ENCODE measurements at places on chromosomes 16 and 17. TPM values are rescaled to one million over a fixed set of nuclear protein-coding genes. Genes with fewer than 3 reads are reported as not detected.
A peak's percentile ranks its signal among the peaks of the same experiment; 100 is the strongest.

TMEM106A gene
- total RNA-seq: 22.5 TPM

NDRG4 gene
- total RNA-seq: 2.2 TPM

- H3K4me3 ChIP-seq: no peak overlapping the region
- no peak for DNase-seq
- H3K36me3 ChIP-seq: no peaks in the 10 kb centered on the region
- H3K4me1 ChIP-seq: no peaks in the 10 kb centered on the region
- no peak overlapping the region for H3K27ac ChIP-seq
- H3K27me3 ChIP-seq: no peaks in the 10 kb centered on the region
Observed at GRCh38 chr17:56926704-56927103, 12.9 kb upstream of the TRIM25 start.

DNA sequence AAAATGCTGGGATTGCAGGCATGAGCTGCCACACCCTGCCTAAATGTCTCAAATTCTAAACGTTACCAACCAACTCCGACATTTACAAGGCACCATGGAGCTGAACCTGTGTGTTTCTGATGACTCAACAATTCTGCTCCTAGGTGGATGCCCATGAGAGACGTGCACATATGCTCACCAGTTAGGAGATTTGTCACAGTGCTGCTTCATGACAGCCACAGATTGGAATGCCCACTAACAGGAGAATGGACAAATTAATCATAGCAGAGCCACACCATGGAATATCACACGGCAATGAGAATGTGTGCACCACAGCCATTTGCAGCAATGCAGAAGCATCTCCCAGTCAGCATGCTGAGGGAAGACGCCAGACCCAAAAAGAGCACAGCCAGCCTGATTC is 8.0 kb upstream of the KCNG4 start:
- no peak overlapping the region for H3K27ac ChIP-seq
- no peaks in the 10 kb centered on the region for H3K4me1 ChIP-seq
- no peaks in the 10 kb centered on the region for H3K27me3 ChIP-seq
- no peaks in the 10 kb centered on the region for H3K36me3 ChIP-seq
- no peak for DNase-seq

DNA sequence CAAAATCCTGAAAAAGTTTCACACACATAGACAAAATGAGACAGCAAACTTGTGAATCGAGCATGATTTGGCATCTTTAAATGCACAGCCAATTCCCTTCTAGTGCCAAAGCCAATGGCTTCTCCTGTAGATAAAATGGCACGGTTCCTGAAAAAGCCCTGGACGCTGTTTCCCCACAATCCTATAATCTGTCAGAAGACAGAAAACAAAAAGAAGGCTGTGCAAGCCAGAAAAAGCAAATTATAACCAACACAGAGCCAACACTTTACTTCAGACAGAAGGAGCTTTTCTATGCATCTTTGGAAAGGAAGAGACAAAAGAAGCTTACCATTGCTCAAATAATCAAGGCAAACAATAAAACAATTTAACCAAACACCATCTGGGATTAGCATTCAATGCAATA is 23.8 kb downstream of the FAM222B start:
- no peak overlapping the region for H3K27ac ChIP-seq
- no peaks in the 10 kb centered on the region for H3K36me3 ChIP-seq
- no peak for DNase-seq
- H3K27me3 ChIP-seq: no peaks in the 10 kb centered on the region
- no peaks in the 10 kb centered on the region for H3K4me1 ChIP-seq
- H3K4me3 ChIP-seq: no peak overlapping the region

GRCh38 chr16:4663465-4663776 is 29.9 kb upstream of the NUDT16L1 start:
- DNase-seq: no peak
- H3K36me3 ChIP-seq: peaks cover 25% of the 10 kb centered on the region
- H3K27ac ChIP-seq: no peak overlapping the region

DNA sequence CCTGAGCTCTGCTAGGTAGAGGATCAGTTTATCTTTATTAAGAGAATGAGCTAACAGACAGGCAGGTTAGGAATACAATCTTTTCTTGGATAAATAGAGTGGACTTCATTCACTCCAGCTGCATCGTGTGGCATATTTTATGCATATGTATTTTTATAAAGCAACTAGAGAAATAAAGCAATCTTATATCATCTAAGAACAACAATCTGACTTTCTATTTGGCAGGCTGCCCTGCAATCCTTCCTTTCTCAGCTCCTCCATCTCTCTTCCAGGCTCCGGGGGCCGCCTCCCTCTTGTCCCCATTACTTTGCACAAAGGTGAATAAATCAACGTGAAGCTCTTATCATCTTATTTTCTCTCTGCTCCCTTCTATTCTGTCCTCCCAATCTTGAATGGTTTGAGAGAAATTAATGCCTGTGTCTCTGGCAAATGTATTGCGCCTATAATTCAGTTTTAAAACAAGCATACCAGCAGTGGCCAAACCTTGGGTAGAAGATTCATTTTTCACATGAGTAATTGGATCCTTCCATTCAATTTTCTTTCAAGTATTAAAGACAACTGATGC is 64.5 kb downstream of the HS3ST3A1 start:
- DNase-seq: no peak
- H3K27ac ChIP-seq: no peak overlapping the region
- no peaks in the 10 kb centered on the region for H3K4me1 ChIP-seq
- no peak overlapping the region for H3K4me3 ChIP-seq

- H3K27ac ChIP-seq: no peak overlapping the region
- no peaks in the 10 kb centered on the region for H3K27me3 ChIP-seq
- DNase-seq: no peak
- H3K4me1 ChIP-seq: peaks cover 52% of the 10 kb centered on the region
- no peak overlapping the region for H3K4me3 ChIP-seq
Observed at GRCh38 chr17:57442401-57442823, 186.1 kb downstream of the MSI2 start.

XYLT1 gene
- total RNA-seq: 13.1 TPM

DNA sequence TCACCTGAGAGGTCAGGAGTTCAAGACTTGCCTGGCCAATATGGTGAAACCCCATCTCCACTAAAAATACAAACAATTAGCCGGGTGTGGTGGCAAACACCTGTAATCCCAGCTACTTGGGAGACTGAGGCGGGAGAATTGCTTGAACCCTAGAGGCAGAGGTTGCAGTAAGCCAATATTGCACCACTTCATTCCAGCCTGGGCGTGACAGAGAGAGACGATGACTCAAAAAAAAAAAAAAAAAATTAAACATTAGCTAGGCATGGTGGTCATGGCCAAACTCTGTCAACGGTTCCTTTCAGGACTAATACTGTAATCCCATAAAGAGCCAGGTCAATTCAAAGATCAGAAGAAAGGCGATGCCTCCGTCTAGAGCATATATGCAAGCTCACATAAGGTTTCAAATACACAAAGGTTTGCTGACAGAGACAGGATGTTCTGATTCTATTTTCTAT is 2.4 kb downstream of the RNF157 start:
- no peak overlapping the region for H3K27ac ChIP-seq
- no peaks in the 10 kb centered on the region for H3K36me3 ChIP-seq
- H3K4me1 ChIP-seq: peaks cover 18% of the 10 kb centered on the region

KCNH6 gene
- total RNA-seq: not detected

DNA sequence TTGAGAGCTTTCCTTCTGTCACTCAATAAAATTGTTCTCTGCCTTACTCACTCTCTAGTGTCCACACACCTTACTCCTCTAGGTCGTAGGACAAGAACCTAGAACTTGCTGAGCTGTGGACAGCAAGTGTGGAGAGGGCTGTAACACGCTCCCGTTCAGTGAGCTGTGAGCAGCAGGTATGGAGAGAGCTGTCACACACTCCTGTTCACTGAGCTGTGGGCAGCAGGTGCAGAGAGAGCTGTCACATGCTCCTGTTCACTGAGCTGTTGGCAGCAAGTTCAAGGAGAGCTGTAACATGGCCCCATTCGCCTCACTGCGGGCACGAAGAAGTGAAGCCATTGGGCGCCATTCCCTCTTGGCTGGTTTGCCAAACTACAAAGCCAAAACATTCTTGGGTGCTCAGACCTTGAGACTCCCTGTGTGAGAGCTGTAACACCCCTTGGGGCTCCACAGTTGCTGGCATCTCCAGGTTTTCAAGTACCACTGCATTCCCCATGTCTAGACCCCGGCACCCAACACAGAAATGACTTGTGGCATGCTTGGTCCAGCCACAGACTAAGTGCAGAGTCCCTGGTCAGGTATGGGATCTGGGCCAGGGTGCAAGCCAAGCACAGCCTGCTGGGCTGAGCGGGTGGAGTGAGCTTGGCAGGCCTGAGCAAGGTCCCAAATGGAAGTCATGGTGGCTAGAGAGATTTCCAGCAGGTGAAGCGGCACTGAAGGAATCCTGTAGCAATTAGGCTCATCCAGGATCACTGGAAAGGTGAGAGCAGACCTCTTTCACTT is 608.0 kb upstream of the CDH8 start:
- H3K27ac ChIP-seq: no peak overlapping the region
- DNase-seq: no peak
- H3K4me3 ChIP-seq: no peak overlapping the region
- no peaks in the 10 kb centered on the region for H3K27me3 ChIP-seq
- no peaks in the 10 kb centered on the region for H3K36me3 ChIP-seq

GRCh38 chr16:22353933-22354541 is 20.4 kb downstream of the CDR2 start:
- H3K4me3 ChIP-seq: no peak overlapping the region
- no peak for DNase-seq
- peaks cover 9% of the 10 kb centered on the region for H3K36me3 ChIP-seq
- no peak overlapping the region for H3K27ac ChIP-seq

GRCh38 chr17:77313831-77314230 is 173.1 kb downstream of the SEC14L1 start:
- no peaks in the 10 kb centered on the region for H3K27me3 ChIP-seq
- H3K36me3 ChIP-seq: no peaks in the 10 kb centered on the region
- no peak overlapping the region for H3K4me3 ChIP-seq
- peaks cover 54% of the 10 kb centered on the region for H3K4me1 ChIP-seq
- no peak overlapping the region for H3K27ac ChIP-seq
- DNase-seq: no peak

GRCh38 chr17:40615068-40615840 is 32.4 kb downstream of the SMARCE1 start:
- no peak overlapping the region for H3K27ac ChIP-seq
- no peak for DNase-seq
- H3K36me3 ChIP-seq: no peaks in the 10 kb centered on the region
- H3K4me1 ChIP-seq: no peaks in the 10 kb centered on the region
- no peak overlapping the region for H3K4me3 ChIP-seq

- no peak overlapping the region for H3K4me3 ChIP-seq
- no peaks in the 10 kb centered on the region for H3K4me1 ChIP-seq
- DNase-seq: no peak
- no peaks in the 10 kb centered on the region for H3K27me3 ChIP-seq
Observed at GRCh38 chr17:11807606-11808005, 189.7 kb downstream of the ZNF18 start.

- no peaks in the 10 kb centered on the region for H3K4me1 ChIP-seq
- H3K27me3 ChIP-seq: no peaks in the 10 kb centered on the region
- DNase-seq: no peak
- no peak overlapping the region for H3K27ac ChIP-seq
- H3K36me3 ChIP-seq: no peaks in the 10 kb centered on the region
Observed at GRCh38 chr16:26993511-26993910, 73.2 kb upstream of the C16orf82 start.

DNA sequence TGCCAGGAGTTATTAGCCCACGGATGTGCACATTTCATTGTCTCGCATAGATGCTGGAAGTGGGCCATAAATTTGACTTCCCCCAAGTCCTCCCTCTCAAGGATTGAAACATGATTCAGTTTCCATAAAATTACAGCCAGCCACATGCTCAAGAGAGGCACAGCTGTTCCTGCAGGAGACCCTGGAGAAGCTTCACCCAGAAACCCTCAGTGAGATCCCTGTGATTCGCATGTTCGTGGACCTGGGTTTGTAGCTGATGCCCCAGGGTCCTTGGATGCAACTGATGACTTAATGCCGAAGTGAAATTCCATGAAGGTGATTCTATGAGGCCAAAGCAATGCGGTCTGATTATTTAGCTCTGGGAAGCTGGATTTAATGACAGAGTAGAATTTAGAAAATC is 24.7 kb upstream of the AQP8 start:
- no peaks in the 10 kb centered on the region for H3K4me1 ChIP-seq
- H3K27me3 ChIP-seq: no peaks in the 10 kb centered on the region
- no peak overlapping the region for H3K4me3 ChIP-seq
- no peak for DNase-seq
- no peak overlapping the region for H3K27ac ChIP-seq
- no peaks in the 10 kb centered on the region for H3K36me3 ChIP-seq

DNA sequence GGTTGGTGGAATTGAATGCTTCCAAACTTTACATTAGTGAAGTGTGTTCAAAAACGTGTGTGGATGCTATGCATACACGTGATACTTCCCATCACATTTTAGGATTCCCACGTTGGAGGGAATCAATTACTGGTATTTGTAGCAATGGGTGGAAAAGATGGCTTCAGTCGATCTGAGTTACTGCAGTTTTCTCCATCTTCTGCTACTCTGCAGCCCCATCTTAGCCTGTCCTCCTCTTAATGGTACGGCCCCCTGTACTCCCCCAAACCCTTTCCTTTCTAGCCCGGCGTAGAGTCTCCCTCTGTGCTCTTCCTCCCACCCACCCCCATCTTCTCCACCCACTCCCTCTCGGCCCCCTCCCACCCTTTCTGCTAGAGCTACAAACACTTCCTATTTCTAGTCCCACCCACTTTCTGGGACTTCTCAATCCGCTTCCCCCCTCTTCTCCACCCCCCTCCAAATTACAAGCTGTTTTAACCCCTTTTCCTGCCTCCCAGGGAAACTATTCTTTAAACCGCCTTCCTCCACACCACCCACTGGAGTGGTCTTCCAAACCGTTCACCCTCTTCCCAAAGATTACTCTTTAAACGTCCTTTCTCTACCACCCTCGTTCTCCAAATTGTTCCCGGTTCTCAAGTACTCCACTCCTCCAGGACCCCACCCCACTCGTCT is 1.1 kb downstream of the CHTF8 start:
- peak overlapping the region; percentile 96 for H3K4me3 ChIP-seq
- H3K4me1 ChIP-seq: peaks cover 26% of the 10 kb centered on the region
- no peaks in the 10 kb centered on the region for H3K36me3 ChIP-seq
